ENCODE measurements at places on chromosomes 13 and 19.

DNA sequence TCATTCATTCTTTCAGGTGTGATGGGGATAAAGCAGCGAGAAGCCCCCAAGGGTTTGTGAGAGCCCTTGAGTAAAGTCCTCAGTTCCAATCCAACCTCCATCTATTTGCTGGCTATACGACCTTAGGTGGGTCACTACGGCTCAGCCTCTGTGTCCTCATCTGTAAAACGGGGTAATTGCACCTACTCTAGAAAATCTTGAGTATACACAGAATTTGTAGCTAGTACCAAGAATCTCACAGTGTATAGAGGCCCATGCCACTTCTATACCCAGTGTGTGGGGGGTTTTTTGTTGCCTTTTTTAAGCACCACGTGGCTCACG lies 406 bp upstream of the DNMT1 start:
- no peak for DNase-seq

DNA sequence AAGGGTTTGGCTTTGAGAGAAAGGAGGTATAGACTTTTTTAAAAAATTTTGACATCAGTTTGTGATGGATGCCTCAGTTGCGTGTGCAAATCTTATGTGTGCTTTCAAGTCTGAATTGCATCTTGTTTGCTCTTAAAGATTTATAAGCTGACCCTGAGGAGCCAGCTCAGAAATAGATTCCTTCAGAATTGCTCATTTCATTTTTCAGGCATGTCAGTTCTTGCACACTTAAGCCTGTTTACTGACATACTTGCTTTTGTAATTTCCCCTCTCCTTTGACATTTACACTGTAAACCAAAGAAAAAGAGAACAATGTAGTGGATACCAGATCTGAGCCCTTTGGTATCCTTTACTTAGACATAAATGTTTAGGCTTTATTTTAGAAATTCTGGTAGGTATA lies 87.6 kb downstream of the RNF17 start:
- DNase-seq, result no peak

GRCh38 chr13:26185720-26186117 lies 36.4 kb downstream of the RNF6 start:
- no peak for DNase-seq

- no peak for DNase-seq
These were observed 18.3 kb upstream of the IRS2 start for GRCh38 chr13:109804654-109805053.

GRCh38 chr13:54658771-54659170 lies 1630.2 kb downstream of the OLFM4 start:
- DNase-seq, result no peak

DNA sequence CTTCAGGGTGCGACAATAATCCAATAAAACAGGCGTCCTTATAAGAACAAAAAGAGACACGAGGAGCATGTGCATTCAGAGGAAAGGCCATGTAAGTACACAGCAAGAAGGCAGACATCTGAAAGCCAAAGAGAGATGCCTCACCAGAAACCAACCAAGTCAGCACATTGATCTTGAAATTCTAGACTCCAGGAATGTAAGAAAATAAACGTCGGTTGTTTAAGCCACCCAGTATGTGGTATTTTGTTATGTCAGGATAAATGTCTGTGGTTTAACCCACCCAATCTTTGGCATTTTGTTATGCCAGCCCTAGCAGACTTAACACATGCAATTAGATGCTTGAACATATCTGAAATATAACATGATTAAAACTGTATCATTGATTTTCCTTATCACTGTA lies 452.0 kb downstream of the SLITRK6 start:
- no peak for DNase-seq

- no peak for DNase-seq
These were observed 16.8 kb upstream of the NMRK2 start for GRCh38 chr19:3916033-3916432.

DNA sequence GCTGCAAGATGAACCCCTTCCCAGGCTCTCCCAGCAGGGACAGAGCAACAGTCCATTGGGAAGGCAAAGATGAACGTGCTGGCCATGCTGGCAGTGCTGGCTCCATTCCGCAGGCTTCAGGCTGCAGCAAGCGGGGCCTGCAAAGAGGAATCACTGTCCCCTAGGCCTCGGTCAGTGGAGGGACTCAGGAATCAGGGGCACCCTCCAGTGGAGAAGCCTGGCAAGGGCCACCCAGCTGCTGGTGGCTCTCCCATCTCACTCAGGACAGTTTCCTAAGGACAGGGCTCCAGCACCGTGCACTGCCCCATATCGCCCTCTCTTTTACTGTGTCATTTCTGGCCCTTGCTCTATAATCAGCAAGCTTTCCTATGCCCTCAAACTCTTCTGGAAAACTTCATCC lies 498.6 kb downstream of the EFNB2 start:
- no peak for DNase-seq

GRCh38 chr13:39540929-39541605 lies 61.9 kb downstream of the LHFPL6 start:
- no peak for DNase-seq

- no peak for DNase-seq
These were observed 44.3 kb downstream of the COLGALT1 start for GRCh38 chr19:17599780-17600179.

- no peak for DNase-seq
These were observed 24.3 kb upstream of the MYDGF start for GRCh38 chr19:4694211-4694987.

DNA sequence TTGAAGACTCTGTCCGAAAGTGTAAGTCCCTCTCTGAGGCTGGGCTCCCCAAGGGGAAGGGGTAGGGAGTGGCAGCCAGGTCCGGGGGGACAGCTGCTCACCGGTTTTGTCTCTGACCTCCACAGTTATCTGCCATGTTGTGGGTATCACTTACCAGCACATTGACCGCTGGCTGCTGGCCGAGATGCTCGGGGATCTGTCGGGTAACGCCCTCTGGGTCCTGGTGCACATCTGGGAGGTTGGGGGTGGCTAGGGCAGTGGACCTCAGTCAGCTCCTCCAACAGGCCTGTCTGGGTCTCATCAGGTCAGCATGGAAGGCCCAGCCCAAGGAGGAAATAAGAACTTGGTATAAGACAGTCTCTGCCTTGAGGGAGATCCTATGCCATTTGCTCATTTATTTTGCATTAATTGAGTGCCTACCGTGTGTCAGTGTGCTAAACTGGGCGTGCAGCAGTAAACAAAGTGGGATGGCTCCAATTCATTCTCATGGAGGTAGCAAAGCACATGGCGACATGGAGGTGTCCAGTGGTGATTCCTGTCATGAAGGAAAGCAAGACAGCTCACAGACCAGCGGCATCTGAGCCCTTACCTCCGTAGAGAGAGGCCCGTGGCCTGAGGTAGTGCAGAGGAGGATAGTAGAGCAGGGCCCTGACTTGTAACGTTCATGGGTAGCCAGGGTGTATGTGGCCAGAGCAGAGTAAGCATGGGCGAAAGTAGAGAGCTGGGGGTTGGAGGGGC lies 13.7 kb downstream of the EIF3K start:
- no peak for DNase-seq

GRCh38 chr13:46795321-46795720 lies 1.6 kb downstream of the ESD start:
- no peak for DNase-seq

- no peak for DNase-seq
These were observed 7.2 kb upstream of the MBNL2 start for GRCh38 chr13:97214921-97215320.

- DNase-seq, result no peak
These were observed 5.1 kb downstream of the HNRNPM start for GRCh38 chr19:8449830-8450229.

- DNase-seq, result no peak
These were observed at the start of gene REEP6 for GRCh38 chr19:1491114-1491848. TSS of gene REEP6 (plus strand) at chr19:1491181. CDS start at chr19:1491270, 89 bp downstream.
